ENCODE measurements at places on chromosomes 1 and 21. TPM values are rescaled to one million over a fixed set of nuclear protein-coding genes. Genes with fewer than 3 reads are reported as not detected.

GRCh38 chr1:159113596-159114433 is 37.2 kb upstream of the AIM2 start:
- DNase-seq = no peak

DNA sequence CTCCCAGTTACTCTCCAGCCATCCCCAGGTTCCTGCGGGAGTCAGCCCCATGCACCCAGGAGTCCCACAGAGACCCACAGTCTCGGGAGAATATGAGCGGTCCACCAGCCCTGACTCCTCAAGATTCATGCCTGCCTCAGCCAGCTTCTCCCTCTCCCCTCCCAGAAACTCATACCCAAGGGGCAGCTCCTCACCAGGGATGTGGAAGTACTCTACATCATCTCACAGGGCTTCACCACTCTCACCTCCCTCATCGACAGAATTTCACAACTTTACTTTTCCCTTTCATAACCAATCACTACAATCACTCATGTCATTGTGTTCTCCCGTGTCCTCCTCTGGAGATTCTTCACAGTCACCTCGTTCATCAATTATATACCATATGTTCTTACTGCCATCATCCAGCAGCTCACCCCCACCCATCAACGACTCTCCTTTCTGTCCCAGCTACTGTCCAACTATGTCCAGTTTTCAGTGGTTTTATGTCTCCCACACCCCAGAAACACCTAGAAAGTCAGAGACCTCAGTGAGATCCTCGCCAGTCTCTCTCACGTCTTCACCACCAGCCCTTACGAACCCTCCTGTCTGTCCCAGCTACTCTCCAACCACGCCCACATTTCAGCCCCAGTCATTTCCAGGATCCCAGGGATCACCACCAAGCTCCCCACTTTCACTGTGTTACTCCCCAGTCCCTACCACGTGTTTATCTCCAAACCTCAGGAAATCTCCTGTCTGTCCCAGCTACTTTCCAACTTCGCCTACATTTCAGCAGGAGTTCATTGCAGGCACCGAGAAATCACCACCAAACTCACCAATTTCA is 1530.1 kb upstream of the TPTE start:
- DNase-seq = no peak

DNA sequence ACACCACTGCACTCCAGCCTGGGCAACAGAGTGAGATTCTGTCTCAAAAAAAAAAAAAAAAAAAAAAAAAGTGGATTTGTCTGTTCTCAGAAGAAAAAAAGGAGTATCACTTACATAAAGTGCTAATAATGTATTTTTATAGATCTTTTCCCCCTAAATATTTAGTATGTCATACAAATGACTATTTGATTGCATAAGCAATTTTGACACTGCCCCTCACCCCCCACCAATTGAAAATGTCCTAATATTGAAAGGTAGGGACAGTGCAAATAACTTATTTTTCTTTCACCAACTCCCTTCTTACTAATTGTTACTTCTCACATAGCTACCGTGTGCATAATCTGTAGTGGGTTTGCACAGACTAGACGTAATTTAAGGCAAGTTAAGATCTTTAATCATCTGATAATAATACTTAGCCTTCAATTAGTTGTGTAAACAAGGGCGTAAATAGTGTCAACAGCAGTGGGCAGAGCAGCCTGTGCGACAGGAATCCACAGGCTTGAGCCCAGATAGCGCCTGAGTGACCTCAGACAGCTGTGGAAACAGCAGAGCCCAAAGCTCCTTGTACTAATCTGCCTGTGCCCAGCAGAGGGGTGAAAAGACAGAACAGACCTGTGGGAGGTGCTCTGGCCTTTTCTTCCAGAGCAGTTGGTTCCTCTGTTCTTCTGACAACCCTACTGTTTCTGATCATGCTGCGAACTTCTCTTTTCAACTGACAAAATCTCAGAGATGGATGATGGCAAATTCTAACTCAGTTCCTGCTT is 4.5 kb upstream of the IER5 start:
- no peak for DNase-seq

Gene KLHDC9
- 18.0 TPM for polyA plus RNA-seq

Gene PSMB2
- polyA plus RNA-seq = 91.6 TPM

Measured in left renal pelvis (tissue), 4 donors.